Thyroid gland (tissue), 4 donors: ENCODE measurements at places on chromosomes 1 and 21.

- no peak for DNase-seq
Measured at GRCh38 chr21:44959376-44960091, 19.7 kb downstream of the SLX9 start.

DNA sequence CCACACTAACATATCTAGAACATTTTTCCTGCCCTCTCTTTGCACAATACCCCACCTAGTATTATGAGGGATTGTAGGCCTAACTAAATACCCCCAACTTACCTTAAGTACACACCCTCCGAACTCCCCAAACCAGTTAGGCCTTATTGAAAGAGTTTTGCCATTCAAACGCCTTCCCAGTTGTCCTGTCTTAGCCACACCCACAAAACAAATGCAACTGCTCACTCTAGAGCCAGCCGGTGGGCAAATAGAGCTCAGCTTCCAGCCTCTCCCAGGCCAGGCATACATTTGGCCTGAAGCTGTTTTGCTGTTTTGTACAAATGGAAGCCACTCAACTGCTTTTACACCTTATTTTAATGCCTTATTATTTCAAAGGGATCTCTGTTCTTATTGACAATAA lies 224.2 kb upstream of the RUNX1 start:
- no peak for DNase-seq

GRCh38 chr1:17075470-17076255 lies 21.8 kb upstream of the SDHB start:
- DNase-seq = no peak

DNA sequence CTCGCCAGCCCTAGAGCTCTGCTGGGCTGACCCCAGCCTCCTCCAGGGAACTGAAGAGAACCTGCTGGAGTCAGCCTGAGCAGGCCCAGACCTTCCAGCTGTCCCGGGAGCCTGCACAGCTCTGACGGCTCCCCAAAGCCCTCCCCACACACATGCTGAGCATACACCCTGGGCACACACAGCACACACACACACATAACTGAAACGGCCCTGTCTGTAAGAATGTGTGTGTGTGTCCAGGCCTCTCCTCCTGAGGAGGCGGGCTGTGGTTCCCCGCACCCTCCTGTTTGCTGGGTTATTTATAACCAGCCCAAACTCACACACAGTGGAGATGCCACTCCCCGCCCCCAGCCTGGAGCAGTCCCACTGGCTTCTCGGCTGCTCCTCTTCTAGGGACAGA lies 20.2 kb downstream of the SDC3 start:
- peak; percentile 27 for DNase-seq

GRCh38 chr21:34673006-34673405 lies 4.2 kb downstream of the CLIC6 start:
- DNase-seq = no peak

GRCh38 chr1:177181631-177182291 lies 11.0 kb downstream of the BRINP2 start:
- DNase-seq = peak; percentile 56

DNA sequence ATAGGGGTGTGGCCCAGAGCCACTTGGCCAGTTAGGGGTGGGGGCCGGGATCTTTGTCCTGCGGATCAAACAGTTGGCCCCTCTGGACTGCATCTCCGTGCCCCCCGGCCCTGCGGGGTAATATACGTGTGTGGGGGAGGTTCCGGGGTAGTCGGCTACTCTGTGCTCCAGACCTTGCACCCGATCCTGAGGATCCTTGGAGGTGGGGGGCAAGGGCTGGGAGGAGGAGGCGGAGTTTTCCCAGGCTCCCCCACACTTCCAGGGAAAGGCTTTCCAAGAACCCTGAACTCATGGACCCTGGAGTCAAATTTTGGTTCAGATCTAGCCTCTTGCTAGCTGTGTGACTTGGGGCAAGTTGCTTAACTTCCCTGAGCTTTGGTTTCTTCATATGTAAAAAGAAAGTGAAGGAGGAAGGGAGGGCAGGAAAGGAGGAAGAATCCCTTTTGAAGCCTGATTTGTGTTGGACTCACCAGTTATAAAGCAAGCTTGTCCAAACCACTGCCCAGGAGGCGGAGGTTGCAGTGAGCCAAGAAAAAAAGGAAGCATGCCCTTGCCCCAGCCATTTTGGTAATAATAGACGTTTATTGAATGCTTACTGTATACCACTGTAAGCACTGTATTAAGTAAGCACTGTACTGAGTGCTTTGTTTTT lies 686 bp downstream of the MIIP start:
- no peak for DNase-seq

DNA sequence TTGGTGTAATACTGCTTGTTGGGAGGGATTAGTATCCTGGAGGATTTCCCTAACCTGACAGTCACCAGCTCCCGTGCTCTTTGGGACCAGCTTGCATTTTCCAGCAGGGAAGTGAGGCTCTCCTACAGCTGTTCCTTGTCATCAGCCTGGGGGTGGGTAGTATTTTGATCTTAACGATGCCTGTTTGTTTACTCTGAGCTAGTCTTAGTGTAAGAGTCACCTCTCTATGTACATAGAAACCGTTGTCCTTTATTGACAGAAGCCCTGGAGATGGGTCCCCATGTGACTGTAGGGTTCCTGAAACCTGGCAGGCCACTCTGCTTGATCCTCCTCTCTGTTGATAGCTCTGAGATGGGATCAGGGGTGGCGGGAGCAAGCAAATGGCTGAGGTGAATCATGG lies 58.0 kb downstream of the ACP6 start:
- DNase-seq = no peak

GRCh38 chr1:89770391-89770790 lies 50.4 kb upstream of the LRRC8D start:
- DNase-seq = no peak

DNA sequence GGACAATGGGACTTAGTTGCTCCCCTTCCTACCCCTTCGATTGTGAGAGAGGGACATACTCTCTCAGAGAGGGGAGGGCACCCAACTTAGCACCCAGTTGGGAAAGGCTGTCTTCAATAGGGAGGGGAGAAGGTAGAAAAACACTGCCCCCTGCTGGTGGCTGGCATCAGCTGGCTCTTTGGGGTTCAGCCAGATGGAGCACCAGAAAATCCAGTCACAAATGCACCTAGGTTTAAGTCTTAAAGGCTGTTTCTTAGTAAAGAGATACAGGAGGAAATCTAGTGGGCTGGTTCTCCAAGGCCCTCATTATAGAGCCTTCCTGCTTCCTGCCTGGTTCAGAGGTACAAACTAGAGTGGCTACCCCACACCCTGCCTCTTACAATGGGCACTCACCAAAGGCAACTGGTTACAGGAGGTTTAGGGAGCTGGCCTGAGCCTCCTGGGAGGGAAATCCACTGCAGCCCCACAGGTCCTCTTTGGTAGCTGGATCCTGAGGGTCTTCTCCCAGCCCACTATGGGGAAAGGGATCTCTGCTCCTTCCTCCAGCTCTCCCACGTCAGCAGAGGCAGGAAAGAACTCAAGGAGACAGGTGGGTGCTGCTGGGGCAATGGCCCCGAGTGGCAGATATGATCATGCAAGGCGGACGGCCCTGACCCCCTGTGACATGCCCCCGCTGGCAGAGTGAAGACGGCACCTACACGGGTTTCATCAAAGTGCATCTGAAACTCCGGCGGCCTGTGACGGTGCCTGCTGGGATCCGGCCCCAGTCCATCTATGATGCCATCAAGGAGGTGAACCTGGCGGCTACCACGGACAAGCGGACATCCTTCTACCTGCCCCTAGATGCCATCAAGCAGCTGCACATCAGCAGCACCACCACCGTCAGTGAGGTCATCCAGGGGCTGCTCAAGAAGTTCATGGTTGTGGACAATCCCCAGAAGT lies 28.3 kb downstream of the EIF2D start:
- DNase-seq = peak; percentile 80

DNA sequence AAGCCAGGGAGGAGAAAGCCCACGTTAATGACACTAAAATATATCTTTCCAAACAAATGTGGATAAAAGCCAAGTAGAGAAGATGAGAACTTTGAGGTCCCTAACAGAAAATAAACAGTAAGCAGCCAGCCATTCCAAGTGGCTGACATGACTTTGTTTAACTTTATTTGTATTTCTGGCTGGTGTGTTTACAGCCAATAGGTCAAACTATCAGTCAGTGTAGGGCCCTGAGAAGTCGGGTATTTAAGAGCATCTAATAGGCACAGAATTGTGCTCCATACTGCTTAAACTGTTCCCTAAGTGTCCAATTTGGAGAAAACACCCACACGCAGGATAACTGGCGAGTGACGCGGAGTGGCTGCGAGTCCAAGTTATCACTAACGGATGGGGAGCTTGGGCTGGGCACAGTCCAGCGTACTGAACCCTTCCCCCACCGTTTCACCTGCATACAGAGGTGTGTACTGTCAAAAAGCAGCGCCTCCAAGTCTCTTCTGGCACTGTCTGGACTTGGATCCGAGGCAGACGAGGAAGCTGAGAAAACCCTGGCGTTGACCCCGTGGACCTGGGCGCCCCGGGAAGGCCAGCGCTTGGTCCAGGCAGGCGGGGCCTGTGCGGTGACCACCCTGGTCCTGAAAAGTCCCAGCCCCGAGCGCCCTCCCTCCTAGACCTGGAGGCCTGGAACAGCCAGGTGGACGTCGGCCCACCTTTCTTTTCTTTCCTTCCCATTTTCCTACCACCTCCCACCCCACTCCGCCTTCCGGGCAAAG lies 662 bp upstream of the LGALS8 start:
- DNase-seq = peak; percentile 54

DNA sequence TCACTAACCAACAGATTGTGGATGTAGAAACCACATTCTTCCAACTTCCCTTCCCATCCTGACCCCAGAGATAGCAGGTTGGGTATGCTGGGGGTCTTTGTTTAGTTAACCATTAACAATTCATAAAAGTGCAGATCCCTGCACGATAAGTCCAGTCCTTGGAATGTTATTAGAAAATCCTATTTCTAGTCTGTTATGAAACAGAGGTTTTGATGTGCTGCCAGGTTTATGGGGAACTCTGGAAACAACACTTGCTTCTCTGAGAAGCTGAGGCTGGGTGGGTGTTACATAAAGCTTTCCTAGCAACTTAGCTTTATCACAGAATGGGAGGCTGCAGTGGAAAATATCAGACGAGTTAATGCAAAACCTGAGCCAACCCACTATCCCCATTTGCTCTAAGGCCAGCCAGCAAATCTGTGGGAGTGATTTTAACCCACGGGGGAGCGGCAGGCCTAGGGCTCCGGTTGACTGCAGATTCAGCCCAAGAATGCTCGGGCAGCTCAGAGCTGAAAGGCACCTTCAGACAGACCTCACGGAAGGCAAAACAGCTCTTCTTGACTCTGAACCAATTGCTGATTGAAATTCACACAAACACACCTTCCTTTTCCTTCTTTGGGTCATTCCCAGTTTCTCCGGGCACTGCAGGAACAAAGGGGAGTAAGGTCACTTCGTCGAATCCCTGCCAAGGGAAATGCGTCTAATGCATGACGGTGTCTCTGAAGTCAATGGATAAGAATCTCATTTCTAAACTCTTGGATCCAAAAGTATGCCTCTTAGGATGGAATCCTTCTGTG lies 111.7 kb upstream of the IRF2BP2 start:
- DNase-seq = peak; percentile 83

DNA sequence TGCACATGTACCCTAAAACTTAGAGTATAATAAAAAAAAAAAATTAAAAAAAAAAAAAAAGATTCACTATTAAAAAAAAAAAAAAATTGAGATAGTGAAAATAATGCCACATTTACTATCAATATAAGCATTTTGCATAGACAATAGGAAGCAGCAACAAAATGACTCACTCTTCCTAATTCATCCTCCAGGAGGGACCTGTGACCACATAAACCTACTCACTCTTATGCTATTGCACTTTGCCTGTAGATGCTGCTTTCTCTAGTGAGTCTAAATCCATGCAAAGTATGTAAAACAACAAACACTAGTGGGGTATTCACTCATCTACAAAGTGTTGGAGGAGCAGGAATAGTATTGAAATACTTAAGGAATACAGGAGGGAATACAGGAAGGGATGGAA lies 2.9 kb downstream of the OR10J5 start:
- no peak for DNase-seq

GRCh38 chr1:155110381-155110780 lies 17.3 kb upstream of the EFNA1 start:
- DNase-seq = no peak

- no peak for DNase-seq
Measured at GRCh38 chr1:168686666-168687065, 42.3 kb downstream of the DPT start.

GRCh38 chr1:51268634-51269033 lies 32.6 kb downstream of the RNF11 start:
- DNase-seq = no peak

DNA sequence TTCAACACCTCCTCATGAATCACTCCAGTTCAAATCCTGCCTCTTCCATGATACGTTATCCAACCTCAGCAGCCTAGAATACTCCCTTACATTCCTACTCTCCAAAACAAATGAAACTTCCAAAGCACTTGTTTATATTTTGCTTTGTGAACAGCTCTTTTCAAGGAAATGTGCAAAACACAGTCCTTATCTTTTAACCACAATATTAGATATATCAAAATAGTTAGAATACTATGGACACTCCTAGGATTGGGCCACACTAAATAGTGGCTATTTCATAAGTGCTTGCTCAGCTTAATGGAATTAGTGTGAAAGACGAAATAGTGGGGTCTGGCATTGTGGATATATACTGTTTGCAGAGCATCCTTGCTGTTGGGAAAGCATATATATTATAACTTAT lies 173.5 kb downstream of the ZC3H11B start:
- no peak for DNase-seq

DNA sequence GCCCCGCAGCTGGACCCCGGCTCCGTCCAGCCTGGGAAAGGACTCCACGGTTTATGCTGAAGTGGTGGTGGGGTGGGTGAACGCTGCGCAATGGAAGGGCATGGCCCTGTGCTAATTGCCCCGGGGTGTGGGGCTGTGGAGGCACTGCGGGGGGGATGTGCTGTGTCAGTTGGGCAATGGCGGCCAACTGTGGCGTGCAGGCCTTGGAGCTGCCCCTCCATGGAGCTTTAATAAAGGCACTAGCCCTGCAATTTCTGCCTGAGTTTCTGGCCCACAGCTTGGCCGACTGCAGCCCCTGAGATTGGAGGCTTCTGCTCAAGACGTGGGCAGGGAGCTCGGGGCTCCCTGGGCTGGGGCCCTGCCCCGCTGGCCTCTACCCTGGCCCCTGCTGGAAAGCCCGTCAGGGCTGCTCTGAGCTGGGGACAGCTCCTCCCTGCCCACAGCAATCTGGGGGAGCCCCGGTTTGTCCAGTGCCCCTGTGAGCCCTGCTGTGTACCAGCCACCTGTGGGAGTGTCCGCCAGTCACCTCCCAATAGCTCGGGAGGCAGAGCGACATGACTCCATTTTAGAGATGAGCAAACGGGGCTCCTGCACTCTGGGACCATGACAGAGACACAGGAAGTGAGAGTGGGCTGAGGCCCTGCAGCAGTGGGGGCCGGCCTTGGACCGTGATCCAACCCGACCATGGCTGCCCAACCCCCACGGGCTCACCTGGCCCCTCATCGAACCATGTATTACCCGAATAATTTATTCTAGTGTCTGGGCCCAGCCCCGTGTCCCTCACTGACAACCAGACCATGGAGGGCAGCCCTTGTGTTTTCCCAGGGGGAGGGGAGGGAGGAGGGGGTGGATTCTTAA lies 8.7 kb upstream of the TNFRSF14 start:
- DNase-seq = no peak

DNA sequence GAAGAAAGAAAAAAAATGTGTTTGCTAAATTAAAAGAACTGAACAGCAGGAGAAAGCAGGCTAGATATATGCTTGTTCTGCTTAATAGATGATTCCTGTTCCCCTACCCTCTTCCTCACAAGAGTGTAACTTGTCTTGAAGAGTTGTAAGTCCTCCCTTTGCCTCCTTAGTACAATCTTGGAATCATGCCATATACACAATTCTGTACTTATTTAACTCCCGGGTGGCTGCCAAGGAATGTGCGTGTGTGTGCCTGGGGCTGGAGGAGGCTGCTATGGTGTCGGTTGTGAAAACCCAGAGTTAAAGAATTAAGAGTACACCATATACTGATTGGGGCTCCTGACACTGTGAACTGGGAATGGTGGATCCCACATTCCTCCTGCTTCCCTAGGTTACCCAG lies 194.2 kb downstream of the SIPA1L2 start:
- peak; percentile 49 for DNase-seq
